Midbrain (tissue), 1 donor: ENCODE measurements at places on chromosomes 2 and 18.

GRCh38 chr2:24459224-24460161 lies 31.6 kb upstream of the NCOA1 start:
- no peak for DNase-seq

DNA sequence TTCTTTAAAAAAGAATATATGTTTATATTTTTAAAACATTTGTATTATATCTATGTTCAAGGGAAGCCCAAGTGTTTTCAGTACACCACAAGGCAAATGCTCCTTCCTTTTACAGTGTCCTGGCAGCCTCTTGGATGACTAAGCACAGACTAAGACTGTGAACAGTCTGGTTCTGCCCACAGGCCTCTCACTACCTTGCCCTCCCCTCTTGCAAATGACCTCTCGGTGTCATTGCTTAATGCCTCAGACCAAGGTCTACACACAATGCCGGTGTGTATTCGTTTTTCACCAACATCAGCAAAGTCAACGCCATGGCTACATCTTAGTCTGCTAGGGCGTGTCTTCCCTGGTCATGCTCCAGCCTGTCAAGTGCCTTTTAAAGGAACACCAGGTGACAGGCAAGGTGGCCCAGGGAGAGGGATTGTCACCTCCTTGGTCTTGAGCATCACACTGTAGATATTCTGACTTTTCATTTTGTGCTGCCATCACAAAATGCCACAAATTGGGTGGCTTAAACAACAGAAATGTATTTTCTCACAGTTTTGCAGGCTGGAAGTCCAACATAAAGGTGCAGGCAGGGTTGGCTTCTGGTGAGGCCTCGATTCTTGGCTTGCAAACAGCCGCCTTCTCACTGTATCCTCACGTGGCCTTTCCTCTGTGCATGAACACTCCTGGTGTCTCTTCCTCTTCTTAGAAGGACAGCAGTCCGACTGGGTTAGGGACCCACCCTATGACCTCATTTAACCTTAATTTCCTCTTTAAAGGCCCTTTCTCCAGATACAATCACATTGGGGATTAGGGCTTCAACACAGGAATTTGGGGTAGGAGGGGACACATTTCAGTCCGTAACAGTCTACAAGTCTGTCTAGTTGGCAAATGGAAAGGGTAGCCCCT lies 266.5 kb downstream of the KLHL29 start:
- no peak for DNase-seq

- peak; percentile 37 for DNase-seq
Observed at GRCh38 chr2:157443795-157444640, at the start of gene CYTIP. Gene CYTIP (minus strand): TSS chr2:157444089. CDS start chr2:157444020, 69 bp downstream.

- no peak for DNase-seq
Observed at GRCh38 chr18:55013685-55014084, 54.4 kb upstream of the CCDC68 start.

DNA sequence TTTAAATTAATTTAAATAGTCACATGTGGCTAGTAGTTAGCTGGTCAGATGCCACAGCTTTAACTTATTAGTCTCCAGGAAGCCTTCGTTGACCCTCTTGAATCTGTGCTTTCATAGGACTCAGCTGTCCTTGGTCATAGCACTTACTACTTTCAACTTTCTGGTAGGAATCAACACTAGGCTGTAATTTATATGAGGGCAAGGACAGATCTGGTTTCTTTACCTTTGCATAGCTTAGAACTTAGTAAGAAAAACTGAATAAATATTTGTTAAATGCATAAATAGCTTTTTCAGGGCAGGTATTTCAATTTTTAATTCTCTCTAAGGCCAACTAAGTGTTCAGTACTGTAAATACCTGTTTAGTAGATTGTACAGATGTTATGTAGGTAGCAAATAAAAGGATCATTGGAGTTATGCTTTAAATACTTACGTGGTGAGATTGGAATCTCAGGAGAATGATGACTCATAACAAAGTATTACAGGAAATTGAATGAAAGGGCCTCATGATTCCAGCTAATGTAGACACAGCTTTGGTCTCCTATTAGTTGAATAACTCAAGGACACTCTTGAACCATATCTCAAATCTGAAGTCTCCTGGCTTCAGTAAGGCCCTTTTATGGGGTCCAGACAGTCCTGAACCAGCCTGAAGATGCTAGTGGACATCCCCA lies 2.6 kb downstream of the CLIP4 start:
- DNase-seq = no peak

DNA sequence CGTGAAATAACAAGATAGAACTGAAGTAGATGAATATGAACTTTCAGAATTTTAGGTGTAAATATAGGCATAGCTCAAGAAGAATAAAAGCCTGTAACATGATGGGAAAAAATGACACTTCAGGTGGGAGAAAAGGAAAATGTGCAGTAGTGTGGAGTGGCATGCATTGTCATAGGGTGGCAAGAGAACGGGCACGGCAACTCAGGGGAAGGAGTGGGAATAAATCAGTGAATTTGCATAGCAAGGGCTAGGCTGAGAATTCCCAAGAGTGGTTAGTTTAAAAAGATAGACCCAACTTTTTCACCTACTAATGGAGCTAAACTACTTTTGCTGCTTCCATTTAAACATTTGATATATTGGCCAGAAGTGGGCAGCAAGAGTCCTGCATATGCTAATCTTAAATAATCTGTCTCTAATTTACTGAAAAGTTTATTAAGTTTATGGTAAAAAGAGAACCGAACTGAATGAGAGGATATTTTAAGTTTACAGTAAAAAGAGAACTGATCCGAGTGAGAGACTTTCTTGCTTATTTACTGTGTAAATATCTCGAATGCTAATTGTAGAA lies 228.1 kb downstream of the CTNNA2 start:
- no peak for DNase-seq

DNA sequence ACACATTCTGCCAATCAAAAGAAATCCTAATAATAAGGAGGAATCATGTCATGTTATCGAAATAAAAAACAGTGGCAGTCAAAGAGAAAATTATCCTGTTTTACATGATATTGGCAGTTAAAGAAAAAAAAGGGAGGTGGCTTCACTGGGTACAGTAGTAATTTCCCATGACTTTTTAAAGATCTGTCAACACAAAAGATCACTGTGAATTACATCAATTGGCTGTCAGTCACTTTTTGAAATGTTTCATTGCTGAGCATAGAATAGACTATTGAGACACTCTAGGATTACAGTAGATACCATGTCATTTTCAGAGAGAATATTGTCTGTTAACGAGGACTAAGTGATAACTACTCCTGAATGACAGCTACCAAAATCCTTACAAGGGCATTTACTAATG lies 335.7 kb upstream of the CYP26B1 start:
- no peak for DNase-seq

DNA sequence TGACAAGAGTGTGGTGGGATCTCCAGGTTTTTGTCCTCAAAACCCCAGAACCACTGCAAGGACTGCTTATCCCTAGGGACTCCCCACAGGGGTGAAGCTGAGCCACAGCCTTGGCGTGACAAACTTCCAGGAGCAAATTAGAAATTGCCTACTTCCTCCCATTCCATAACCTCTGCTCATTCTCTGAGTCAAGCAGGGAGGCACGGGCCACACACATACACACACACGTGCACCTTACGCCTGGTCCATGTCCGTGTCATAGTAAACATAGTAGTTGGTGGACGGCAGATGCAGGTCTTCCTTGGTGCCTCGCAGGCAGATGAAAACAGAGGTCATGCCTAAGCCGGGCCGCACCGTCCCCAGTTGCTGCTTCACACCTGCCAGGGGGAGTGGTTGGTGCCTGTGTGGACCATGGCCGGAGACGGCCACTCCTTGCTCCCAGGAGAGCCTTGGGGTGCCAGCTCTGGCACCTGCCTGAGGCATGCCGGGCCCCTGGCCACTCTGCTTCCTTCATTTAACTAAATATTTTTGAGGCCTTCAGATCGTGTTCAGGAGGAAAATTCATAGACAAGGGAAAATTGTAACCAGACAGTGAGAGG lies 9.9 kb downstream of the RETSAT start:
- DNase-seq = no peak

DNA sequence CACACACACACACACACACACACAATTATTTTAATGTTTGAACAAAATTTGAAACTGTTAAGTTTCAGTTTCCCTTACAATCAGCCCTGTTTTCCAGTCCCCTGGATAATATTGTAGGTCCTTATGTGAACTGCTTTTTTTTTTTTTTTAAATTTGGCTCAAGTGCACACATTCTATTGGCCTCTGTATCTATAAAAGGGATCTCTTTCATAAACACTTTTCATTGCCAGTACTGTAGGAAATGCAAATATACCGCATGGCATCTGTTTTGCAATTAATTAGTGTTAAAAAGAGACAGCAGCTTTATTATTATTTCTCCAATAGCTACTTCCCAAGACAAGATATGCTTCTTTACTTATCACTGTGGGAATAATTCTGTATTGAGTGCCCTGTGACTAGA lies 738.7 kb downstream of the EPHA4 start:
- DNase-seq = no peak

DNA sequence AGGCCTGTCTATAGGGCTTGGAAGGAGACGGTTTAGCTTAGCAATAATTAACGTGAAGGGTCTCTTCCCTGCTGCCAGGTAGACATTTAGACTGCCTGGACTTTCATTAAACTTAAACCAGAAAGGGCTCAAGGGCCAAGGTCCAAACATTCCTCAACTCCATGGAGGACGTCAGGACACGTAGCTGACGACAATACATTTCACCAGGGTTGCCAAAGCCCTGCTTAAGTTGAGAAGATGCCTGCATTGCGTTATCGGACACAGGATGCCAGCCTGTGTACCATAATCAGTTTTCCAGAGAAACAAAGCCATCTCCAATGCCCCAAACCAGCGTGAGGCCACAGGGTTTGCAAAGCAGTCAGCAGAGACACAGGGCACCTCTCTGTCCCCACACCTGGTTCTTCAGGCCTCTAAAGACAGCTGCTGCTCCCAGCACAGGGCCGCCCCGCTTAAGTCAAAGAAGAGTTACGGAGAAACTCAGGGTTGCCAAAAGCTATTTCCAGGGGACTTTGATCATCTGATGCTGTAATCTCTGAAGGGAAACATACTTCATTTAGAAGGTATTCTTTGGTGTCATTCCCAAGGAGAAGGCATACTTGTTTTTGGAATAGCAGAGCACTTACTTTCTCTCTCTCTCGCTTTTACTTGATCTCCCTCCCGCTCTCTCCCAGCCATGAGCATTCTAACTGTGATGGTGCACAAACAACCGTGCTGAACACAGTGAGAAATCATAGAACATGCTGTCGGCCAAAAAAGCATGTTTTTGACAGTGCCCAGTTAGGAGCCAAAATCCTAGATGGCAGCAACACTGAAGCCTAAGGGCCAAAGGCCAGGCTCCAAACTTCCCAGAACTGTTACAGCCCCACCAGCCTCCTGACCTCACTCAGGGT lies 46.0 kb downstream of the TTC32 start:
- DNase-seq = no peak

GRCh38 chr2:218074031-218074430 lies 5.0 kb downstream of the RUFY4 start:
- DNase-seq = no peak

DNA sequence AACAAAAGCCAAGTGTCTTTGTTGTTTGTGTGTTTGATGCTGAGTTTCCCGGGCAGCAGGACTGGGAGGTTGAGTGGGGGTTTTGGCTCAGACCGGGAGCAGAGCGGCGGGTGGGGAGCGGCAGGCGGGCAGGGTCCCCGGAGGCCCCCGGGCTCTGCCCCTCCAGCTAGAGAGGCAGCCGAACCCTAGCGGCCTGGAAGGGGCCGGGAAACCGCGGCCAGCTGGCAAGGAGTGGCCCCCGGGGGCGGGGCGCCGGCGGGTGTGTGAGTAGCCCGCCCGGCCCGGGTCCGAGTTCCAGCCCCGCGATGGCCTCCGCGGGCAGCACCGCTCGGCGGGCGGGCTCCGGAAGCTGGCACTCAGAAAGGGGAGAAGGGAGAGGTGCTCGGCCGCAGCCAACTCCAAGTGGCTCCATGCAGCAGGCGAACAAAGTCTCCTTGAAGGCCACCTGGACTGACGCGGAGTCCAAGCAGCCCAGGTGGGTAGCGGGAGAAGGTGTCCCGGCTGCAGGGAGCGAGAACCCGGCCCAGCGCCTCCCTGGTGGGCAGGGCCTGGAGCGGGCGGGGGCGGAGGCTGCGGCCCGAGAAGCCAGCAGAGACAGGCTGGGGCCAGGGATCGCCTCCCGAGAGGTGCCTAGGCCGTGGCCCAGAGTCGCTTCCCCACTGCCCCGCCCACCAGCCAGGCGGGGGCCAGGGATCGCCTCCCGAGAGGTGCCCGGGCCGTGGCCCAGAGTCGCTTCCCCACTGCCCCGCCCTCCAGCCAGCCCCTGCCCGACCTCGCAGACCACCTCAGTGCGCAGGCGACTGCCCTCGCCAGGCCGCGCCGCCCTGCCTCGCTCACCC lies at the start of gene ANKRD53:
Gene ANKRD53, plus strand, starts transcription at position 290 of the 839 bp plus-strand sequence. Its CDS starts 16 bp downstream, at position 306.
- no peak for DNase-seq

- no peak for DNase-seq
Observed at GRCh38 chr2:78941751-78942150, 83.8 kb upstream of the REG3G start.

- DNase-seq = no peak
Observed at GRCh38 chr2:104919127-104919526, 65.2 kb downstream of the POU3F3 start.

GRCh38 chr2:24771061-24771460 lies 22.1 kb downstream of the PTRHD1 start:
- no peak for DNase-seq

GRCh38 chr2:240431661-240432424 lies 3.6 kb upstream of the GPC1 start:
- DNase-seq = no peak

DNA sequence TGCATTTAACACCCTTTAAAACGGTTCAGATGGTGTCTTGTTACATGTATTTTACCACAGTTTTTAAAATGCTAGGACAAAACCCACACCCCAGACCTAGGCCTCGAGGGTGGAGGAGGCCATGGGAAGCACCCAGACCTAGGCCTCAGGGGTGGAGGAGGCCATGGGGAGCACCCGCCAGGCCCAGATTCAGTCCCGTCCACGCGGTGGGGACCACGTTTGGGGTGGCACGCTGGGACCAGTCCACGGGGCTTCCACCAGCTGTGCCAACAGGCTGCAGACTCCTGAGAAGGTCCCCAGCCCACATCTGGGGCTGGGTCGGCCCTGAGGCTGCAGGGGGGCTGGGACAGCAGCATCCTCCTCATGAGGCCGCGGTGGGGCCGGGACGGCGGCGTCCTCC lies 63.4 kb downstream of the SLC66A2 start:
- no peak for DNase-seq
